Neural progenitor cell (in vitro differentiated cells): ENCODE measurements at places on chromosomes 13 and 19. TPM values are rescaled to one million over a fixed set of nuclear protein-coding genes. Genes with fewer than 3 reads are reported as not detected.

The KASH5 gene
- total RNA-seq, result 0.59 TPM in 1 of 2 replicates, not detected in the other

The KLF2 gene
- not detected in 2 replicates for total RNA-seq

The SERP2 gene
- 2.5 and 8.1 TPM in 2 replicates for total RNA-seq

DNA sequence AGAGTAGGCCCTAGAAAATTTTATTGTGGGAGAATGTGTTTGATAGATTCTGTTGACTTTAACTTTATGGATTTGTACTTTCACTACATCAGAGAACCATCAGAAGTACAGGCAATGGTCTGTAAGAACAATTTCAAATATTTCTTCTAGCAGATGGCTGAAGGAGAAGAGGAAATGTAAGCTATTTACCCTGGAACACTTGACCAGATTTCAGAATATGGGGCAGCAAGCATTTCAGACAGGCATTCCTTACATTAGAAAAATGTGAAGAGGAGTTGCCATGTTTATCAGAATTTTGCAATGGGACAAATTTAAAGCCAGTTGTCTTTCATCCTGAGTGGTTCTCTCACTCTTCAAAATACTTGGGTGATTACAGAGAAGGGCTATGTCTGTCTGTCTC, 7.5 kb downstream of the FRY start:
- peaks cover 25% of the 10 kb centered on the region for H3K4me1 ChIP-seq
- no peak overlapping the region for H3K4me3 ChIP-seq
- H3K36me3 ChIP-seq, result no peaks in the 10 kb centered on the region
- no peak for DNase-seq
- no peak overlapping the region for H3K27ac ChIP-seq

DNA sequence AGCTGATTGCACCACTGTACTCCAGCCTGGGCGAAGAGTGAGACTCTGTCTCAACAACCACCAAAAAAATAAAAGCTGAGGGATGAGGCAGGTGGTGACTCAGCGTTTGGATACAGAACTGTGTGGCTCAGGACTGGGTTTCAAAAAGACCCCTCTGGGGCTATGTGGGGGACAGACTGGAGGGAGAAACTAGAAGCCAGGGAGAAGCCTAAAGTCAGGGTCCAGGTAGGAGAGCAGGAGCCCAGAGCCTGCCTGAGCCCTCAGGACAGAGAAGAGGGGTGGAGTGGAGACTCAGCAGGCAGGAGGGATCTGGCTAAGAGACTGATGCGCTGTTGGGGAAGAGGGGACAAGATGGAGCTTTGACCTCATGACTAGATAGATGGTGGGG, 1.8 kb upstream of the CD37 start:
- H3K36me3 ChIP-seq, result no peaks in the 10 kb centered on the region
- H3K4me3 ChIP-seq, result no peak overlapping the region
- H3K4me1 ChIP-seq, result no peaks in the 10 kb centered on the region
- H3K27ac ChIP-seq, result no peak overlapping the region
- DNase-seq, result no peak
- no peaks in the 10 kb centered on the region for H3K27me3 ChIP-seq

DNA sequence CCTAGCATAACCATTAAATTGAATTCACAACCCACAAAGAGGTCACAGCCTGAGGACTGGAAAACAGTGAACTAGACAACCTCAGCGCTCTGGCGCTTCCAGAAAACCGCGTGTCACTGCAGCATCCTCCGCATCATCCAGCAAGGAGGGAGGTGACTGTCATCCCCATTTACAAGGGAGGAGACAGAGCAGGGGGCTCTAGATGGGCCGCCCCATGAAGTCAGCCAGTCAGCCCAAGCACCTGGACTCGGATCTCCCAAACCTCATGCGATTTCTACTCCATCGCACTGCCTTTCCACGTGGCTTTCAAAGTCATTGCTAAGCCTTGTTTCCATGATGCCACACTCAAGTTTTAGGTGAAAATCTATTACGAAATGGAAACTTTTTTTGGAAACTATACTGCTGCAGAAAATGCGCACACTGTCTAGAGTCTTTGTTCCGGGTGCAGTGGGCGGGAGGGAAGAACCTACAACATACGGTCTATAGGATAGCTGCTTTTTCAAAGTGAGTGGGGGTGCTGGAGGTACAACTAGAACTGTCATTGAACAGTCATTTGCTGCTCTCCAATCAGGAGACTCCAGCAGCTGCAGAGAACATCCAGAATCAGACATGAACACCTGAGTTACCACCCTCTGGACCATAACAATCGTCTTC, 2.8 kb downstream of the AP3D1 start:
- no peak for DNase-seq
- no peaks in the 10 kb centered on the region for H3K27me3 ChIP-seq
- H3K4me3 ChIP-seq, result no peak overlapping the region
- H3K4me1 ChIP-seq, result peaks cover 16% of the 10 kb centered on the region
- H3K27ac ChIP-seq, result no peak overlapping the region

The ZNF480 gene
- total RNA-seq, result 13.2 and 18.1 TPM in 2 replicates

GRCh38 chr13:29892151-29892550, 41.7 kb upstream of the UBL3 start:
- no peak for DNase-seq
- no peak overlapping the region for H3K27ac ChIP-seq
- no peak overlapping the region for H3K4me3 ChIP-seq
- no peaks in the 10 kb centered on the region for H3K27me3 ChIP-seq
- peaks cover 15% of the 10 kb centered on the region for H3K4me1 ChIP-seq

DNA sequence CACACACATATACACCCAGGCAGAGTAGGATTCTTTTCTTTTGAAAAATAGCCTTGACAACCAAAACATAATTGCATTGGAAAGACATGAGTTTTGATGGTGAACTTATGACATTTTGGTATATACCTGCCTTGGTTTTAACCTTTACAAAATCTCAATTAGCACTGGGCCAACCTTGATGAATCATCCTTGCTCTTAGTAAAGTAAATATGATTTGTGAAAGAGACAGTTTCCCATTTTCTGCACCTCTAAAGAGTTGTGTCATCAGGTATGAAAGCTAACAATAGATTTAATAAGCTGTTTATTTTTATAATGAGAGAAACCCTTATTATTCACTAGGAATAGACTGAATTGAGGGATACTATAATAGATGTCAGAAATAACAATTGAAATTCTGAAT, 15.7 kb upstream of the ENOX1 start:
- no peak for DNase-seq
- no peak overlapping the region for H3K27ac ChIP-seq
- no peaks in the 10 kb centered on the region for H3K4me1 ChIP-seq

- no peaks in the 10 kb centered on the region for H3K36me3 ChIP-seq
- DNase-seq, result no peak
- no peak overlapping the region for H3K27ac ChIP-seq
- no peaks in the 10 kb centered on the region for H3K27me3 ChIP-seq
- H3K4me1 ChIP-seq, result peaks cover 16% of the 10 kb centered on the region
Measured at GRCh38 chr13:106721599-106721998, 153.7 kb upstream of the ARGLU1 start.

The ZNF667 gene
- 8.0 and 8.6 TPM in 2 replicates for total RNA-seq

DNA sequence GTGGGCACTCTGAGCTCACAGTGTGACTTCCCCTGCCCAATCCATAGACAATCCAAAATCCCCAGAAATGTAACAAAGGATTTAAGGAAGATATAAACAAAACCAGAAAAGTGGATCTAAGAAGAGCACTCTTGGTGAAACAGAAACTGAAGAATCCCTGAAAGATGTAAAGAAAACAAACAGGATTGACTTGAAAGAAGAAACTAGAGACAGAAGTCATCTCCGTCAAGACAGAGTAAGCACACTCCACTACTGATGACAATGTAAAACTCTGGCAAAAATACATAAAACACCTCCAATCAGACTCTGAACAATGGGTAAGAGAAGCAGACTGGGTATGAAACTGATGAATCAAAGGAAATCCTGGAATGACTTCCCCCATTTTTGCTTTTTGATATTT, 13.5 kb downstream of the TUBGCP3 start:
- no peak overlapping the region for H3K27ac ChIP-seq
- no peaks in the 10 kb centered on the region for H3K27me3 ChIP-seq
- no peaks in the 10 kb centered on the region for H3K36me3 ChIP-seq
- no peak for DNase-seq
- peaks cover 6% of the 10 kb centered on the region for H3K4me1 ChIP-seq

GRCh38 chr13:66557357-66557756, 672.8 kb downstream of the PCDH9 start:
- no peak overlapping the region for H3K27ac ChIP-seq
- DNase-seq, result no peak
- H3K27me3 ChIP-seq, result no peaks in the 10 kb centered on the region
- no peaks in the 10 kb centered on the region for H3K36me3 ChIP-seq

DNA sequence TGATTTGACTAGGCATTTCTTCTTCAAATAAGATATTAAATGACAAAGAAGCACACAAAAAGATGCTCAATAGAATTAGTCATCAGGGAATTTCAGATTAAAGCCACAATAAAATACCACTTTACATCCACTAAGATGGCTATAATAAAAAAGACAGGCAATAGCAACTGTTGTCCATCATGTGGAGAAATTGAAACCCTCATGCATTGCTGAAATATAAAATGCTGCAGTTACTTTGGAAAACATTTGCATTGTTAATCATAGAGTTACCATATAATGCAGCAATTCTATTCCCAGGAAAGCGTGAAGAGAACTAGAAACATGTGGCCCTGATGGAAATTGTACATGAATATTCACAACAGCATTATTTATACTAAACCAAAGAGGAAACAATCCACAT, 605.5 kb upstream of the SLITRK1 start:
- H3K4me1 ChIP-seq, result peaks cover 8% of the 10 kb centered on the region
- DNase-seq, result no peak
- H3K27me3 ChIP-seq, result no peaks in the 10 kb centered on the region
- no peaks in the 10 kb centered on the region for H3K36me3 ChIP-seq

DNA sequence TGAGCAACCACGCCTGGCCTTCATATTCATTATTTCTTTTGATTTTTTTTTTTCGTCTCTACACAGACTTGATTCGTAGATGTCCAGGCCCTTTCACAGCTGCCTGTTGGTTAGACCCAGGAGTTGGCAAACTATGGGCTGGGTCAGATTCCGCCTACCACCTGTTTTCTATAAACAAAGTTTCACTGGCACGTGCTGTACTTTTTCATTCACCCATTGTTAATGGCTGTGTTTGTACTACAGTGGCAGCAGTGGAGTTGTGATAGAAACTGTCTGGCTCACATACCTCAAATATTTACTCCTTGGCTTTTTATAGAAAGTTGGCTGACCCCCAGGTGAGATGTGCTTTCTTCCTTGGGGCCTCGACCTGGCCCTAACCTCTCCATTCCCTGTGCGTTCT, 72.9 kb upstream of the TEX29 start:
- no peak overlapping the region for H3K27ac ChIP-seq
- peaks cover 9% of the 10 kb centered on the region for H3K36me3 ChIP-seq
- H3K4me1 ChIP-seq, result peaks cover 6% of the 10 kb centered on the region
- no peak overlapping the region for H3K4me3 ChIP-seq

GRCh38 chr13:38606699-38607535, 80.0 kb upstream of the FREM2 start:
- no peaks in the 10 kb centered on the region for H3K27me3 ChIP-seq
- DNase-seq, result peak; percentile 7
- no peak overlapping the region for H3K27ac ChIP-seq
- peaks cover 9% of the 10 kb centered on the region for H3K4me1 ChIP-seq
- no peak overlapping the region for H3K4me3 ChIP-seq
- no peaks in the 10 kb centered on the region for H3K36me3 ChIP-seq

GRCh38 chr19:51921949-51922348, 5.3 kb upstream of the ZNF613 start:
- H3K36me3 ChIP-seq, result no peaks in the 10 kb centered on the region
- no peaks in the 10 kb centered on the region for H3K4me1 ChIP-seq
- H3K27ac ChIP-seq, result no peak overlapping the region
- no peak for DNase-seq
- H3K27me3 ChIP-seq, result no peaks in the 10 kb centered on the region

- H3K27ac ChIP-seq, result no peak overlapping the region
- H3K27me3 ChIP-seq, result no peaks in the 10 kb centered on the region
- no peak overlapping the region for H3K4me3 ChIP-seq
- H3K36me3 ChIP-seq, result no peaks in the 10 kb centered on the region
- no peaks in the 10 kb centered on the region for H3K4me1 ChIP-seq
- no peak for DNase-seq
Measured at GRCh38 chr19:41456342-41456918, 13.5 kb downstream of the ERICH4 start.

The NKG7 gene
- not detected in 2 replicates for total RNA-seq

GRCh38 chr13:86839221-86839620, 832.0 kb upstream of the SLITRK5 start:
- no peaks in the 10 kb centered on the region for H3K27me3 ChIP-seq
- no peak overlapping the region for H3K27ac ChIP-seq
- DNase-seq, result no peak
- H3K4me1 ChIP-seq, result no peaks in the 10 kb centered on the region
- no peaks in the 10 kb centered on the region for H3K36me3 ChIP-seq

DNA sequence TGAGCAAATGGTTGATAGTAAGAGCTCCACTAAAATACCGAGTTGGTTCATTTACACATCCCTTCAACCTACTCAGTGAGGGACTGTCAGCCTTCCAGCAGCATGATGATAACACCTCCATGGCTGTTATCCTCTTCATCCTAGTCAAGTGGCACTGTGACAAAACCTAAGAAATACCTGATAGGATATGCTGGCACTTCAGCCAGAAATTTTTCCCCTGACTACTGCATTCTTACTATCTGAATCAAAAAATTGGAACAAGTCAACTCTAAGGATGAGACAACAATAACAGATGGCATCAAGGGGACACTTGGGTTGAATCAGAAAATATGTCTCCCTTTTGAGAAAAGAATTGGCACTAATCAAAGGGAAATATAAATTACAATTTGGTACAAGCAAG, 193.9 kb downstream of the KCTD12 start:
- H3K4me3 ChIP-seq, result no peak overlapping the region
- H3K27me3 ChIP-seq, result no peaks in the 10 kb centered on the region
- no peaks in the 10 kb centered on the region for H3K36me3 ChIP-seq
- no peak overlapping the region for H3K27ac ChIP-seq
- H3K4me1 ChIP-seq, result peaks cover 8% of the 10 kb centered on the region

GRCh38 chr19:1947651-1948209, 6.8 kb downstream of the CSNK1G2 start:
- H3K4me1 ChIP-seq, result peaks cover 11% of the 10 kb centered on the region
- DNase-seq, result no peak
- H3K4me3 ChIP-seq, result no peak overlapping the region
- no peaks in the 10 kb centered on the region for H3K27me3 ChIP-seq
- no peaks in the 10 kb centered on the region for H3K36me3 ChIP-seq

DNA sequence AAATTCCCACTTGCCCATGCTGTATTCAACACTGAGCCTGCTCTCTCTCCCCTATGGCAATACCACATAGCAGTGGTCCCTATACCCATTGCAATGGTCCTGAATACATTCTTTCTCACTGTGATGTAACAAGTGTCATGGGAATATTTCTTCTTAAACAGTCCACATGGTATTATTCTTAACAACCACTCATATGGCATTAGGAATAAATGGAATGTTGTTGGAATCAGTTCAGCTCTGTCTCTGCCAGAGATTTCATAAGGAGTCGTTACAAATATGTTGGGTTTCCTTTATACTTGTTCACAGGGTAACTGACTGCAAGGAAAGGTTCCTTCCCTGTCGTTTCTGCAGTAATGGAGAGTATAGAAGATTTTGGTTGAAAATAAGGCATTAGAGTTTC, 128.3 kb upstream of the SPATA13 start:
- H3K4me1 ChIP-seq, result no peaks in the 10 kb centered on the region
- DNase-seq, result no peak
- H3K27me3 ChIP-seq, result no peaks in the 10 kb centered on the region
- no peak overlapping the region for H3K4me3 ChIP-seq
- no peaks in the 10 kb centered on the region for H3K36me3 ChIP-seq

GRCh38 chr19:38562096-38562495, 55.7 kb downstream of the MAP4K1 start:
- no peak overlapping the region for H3K4me3 ChIP-seq
- no peaks in the 10 kb centered on the region for H3K36me3 ChIP-seq
- no peak overlapping the region for H3K27ac ChIP-seq
- peaks cover 16% of the 10 kb centered on the region for H3K27me3 ChIP-seq

- no peak overlapping the region for H3K4me3 ChIP-seq
- H3K36me3 ChIP-seq, result no peaks in the 10 kb centered on the region
- peaks cover 8% of the 10 kb centered on the region for H3K4me1 ChIP-seq
Measured at GRCh38 chr13:75876142-75877050, 240.3 kb downstream of the LMO7 start.
